ENCODE measurements at places on chromosomes 2 and 18.
A peak's percentile ranks its signal among the peaks of the same experiment; 100 is the strongest.

- no peak for DNase-seq
These were observed 81.5 kb upstream of the EML6 start for GRCh38 chr2:54641988-54642387.

DNA sequence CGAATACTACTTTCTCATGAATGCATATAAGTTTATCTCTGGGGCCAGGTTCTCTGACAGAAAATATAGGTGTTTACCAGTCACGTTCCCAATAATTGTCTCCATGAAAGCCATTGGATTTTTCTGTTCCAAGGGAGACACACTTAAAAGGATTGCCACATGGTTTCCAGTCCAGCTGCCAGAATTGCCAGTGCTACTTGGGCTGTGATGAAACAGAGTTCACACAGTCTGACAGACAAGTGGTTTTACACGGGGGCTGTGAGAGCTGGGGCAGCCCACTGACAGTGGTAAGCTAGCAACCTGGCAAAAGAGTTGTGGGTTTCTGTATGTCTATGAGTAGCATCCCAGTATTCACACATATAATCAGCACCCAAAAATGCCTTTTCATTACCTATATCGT is 27.7 kb upstream of the ATRAID start:
- DNase-seq = no peak

GRCh38 chr2:238483021-238483420 is 56.3 kb downstream of the ASB1 start:
- DNase-seq = no peak

GRCh38 chr2:238114851-238115660 is 14.9 kb downstream of the ESPNL start:
- no peak for DNase-seq

- DNase-seq = no peak
These were observed 46.6 kb downstream of the GBX2 start for GRCh38 chr2:236121546-236121945.

DNA sequence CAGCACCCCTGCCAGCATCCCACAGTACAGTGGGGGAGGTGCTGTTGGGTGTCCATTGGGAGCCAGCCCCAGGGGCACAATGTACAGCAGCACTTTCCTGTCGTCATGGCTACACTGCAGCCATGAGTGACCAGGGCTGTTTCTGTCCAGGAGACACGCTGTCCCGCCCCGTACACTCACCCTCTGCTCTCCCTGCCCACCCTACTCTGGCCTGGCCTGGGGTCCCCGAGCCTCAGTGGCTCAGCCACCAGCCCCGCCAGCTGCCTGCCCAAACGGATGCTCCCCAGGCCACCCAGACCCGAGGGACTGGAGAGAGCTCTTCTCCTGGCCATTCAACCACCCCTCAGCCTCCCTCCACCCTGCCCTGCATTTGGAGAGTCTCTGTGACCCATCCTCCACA is 9.3 kb downstream of the TEKT4 start:
- no peak for DNase-seq

- no peak for DNase-seq
These were observed 106.6 kb upstream of the DDX18 start for GRCh38 chr2:117707874-117708273.

DNA sequence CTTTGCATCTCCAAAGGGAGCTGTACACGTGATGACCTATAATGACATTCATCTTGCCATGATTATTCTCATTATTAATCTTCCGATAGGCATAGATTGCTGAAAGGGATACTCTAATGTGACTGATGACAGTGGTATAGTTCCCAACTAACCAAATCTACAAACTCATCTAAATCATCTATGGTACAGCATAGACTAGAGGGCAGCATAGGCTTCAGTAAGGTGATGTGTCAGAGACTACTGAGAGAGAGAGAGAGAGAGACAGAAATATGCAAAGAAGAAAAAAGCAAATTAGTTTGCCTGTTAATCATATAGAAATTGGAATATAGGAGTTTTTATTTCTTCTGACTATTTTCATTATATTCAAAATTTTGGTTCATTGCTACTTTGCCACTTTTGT is 89.3 kb downstream of the CSRNP3 start:
- no peak for DNase-seq

GRCh38 chr2:160493227-160494028 is at the start of gene RBMS1:
Gene RBMS1 (minus strand): TSS chr2:160493807. CDS start chr2:160493363, 444 bp downstream.
- DNase-seq = no peak

DNA sequence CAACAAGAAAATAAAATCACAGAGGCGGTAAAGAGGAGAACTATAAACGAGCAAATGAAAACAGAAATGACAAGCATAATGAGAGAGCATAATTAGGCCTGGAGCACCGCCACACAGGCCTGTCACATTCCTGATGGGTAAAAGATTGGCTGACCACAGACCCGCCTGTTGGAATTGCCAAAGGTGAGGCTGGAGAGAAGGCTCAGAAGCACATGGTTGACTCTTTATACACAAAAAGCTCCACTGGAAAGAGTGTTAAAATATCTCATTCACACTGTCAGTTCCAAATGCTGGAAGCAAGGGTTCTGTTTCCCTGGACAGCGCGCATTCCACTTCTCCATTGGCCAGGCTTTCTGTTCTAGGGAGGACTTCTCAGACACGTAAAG is 5.9 kb upstream of the LGALSL start:
- no peak for DNase-seq

DNA sequence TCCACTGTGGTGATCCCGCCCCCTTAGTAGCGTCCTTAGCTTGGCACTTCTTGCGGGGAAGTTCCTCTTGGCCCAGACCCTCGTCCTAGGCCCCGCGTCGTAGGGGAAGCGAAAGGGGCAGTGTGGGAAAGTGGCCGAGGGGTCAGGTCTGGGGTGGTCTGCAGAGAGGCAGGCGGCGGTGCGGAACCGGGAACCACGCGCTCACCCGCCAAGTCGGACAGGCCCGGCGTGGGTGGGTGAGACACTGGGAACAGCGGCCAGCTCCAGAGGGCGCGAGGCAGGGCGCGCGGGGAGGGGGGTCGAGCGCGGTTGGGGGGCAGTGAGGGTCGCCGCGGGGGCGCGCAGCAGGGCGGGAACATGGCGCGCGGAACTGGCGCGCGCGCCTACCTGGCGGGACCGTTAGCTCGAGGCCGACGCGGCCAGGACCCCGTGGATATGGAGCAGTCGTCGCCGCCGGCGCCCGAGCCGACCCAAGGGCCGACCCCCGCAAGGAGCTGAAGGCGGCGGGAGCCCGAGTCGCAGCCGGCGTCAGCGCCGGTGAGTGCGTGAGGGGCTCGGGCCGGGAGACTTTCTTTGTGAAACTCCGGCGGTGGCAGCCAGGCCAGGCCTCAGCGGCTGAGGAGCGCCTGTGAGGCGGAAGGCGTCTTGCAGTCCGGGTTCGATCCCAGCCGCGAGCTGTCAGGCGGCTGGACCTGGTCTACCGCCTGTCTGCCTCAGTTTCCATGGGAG is 2896.7 kb upstream of the TEKT4 start:
- DNase-seq = no peak

DNA sequence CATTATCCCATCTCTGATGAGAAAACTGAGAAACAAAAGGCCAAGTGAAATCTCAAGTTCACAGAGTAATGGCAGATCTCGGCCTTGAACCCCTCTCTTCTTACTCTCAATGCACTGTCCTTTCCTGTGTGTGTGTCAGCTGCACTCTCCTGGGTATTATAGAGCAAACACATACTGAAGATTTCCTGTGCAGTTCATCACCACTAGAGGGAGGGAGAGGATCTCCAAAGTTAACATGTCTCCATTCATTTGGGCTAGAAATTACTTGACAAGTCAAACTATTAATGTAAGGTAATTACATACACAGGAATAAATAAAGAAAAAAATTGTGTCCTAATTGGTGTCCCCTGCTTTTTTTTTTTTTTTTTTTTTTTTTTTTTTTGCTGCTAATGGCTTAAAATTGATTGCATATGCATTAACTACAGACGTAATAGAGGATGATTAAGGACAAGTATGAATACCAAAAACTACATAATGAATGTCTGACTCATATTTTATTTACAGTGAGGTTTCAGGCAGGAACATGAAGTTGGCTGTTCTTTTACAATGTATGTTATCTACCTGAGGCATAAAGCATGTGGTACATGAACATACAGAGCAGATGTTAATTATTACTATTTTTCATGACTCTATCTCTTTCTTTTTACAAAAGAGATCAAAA is 269.2 kb downstream of the NYAP2 start:
- DNase-seq = peak; percentile 32

GRCh38 chr2:133841900-133842299 is 273.6 kb upstream of the NCKAP5 start:
- no peak for DNase-seq

Data from NCI-H1048 (cell line).